Mesenchymal stem cell (in vitro differentiated cells and primary cell): ENCODE measurements at places on chromosomes 4 and X.

GRCh38 chr4:73698217-73698616 is 42.2 kb upstream of the CXCL8 start:
- no peak for DNase-seq

GRCh38 chrX:40579900-40580536 is 752 bp upstream of the ATP6AP2 start:
- DNase-seq = no peak

- DNase-seq = peak; percentile 1
Measured at GRCh38 chr4:58940167-58940566, 1830.0 kb upstream of the IGFBP7 start.

GRCh38 chrX:14923761-14924160 is 50.5 kb downstream of the MOSPD2 start:
- no peak for DNase-seq

GRCh38 chrX:39996536-39996935 is 101.2 kb downstream of the BCOR start:
- no peak for DNase-seq

DNA sequence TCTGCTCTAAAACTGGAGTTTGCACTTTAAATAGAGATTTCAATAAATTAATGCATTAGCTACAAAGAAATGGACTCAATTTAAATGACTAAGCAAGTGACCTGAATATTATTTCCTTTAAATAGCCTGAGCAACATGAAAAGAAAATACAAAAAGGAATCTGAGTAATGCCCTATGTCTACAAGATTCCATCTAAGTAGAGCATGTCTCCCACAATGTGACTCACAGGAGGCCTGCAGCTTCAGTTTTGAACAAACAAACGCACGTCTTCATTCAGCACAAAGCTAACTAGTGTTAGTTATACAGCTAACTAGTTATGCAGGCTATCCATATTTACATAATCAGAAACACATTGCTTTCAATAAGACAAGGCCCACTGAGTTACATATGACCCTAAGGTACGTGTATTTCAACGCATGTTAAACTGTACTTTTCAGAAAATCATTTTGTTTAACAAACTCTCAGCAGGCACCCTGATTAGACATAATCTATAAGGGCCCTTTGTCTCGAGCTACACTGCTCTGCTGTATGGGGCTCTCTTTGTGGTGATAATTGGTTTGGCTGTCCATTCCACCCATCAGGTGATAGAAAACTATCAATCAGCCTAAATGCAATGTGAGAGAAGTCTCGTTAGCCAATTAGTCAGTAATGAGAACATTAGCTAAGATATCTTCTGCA is 116.5 kb downstream of the MAML3 start:
- DNase-seq = peak; percentile 80

DNA sequence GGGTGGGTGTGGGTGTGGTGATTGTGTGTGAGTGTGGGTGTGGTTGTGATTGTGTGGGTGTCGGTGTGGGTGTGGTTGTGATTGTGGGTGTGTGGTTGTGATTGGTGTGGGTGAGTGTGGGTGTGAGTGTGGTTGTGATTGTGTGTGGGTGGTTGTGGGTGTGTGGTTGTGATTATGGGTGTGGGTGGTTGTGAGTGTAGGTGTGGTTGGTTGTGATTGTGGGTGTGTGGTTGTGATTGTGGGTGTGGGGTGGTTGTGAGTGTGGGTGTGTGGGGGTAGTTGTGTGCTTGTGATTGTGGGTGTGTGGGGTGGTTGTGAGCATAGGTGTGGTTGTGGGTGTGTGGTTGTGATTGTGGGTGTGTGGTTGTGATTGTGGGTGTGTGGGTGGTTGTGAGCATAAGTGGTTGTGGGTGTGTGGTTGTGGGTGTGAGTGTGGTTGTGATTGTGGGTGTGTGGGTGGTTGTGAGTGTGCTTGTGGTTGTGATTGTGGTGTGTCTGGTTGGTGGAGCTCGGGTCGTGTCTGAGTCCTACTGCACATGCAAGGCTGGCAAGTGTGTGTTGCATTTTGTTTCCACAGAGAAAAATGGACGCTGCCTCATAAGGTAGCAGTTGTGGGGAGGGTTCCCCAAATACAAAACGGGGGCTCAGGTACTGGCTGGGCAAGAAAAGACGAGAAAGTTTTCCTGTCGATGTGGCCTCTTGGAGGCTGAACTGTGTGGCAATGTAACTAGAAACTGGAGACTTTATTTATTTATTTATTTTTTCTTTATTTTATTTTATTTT is 116.7 kb downstream of the UBE2K start:
- DNase-seq = peak; percentile 51

DNA sequence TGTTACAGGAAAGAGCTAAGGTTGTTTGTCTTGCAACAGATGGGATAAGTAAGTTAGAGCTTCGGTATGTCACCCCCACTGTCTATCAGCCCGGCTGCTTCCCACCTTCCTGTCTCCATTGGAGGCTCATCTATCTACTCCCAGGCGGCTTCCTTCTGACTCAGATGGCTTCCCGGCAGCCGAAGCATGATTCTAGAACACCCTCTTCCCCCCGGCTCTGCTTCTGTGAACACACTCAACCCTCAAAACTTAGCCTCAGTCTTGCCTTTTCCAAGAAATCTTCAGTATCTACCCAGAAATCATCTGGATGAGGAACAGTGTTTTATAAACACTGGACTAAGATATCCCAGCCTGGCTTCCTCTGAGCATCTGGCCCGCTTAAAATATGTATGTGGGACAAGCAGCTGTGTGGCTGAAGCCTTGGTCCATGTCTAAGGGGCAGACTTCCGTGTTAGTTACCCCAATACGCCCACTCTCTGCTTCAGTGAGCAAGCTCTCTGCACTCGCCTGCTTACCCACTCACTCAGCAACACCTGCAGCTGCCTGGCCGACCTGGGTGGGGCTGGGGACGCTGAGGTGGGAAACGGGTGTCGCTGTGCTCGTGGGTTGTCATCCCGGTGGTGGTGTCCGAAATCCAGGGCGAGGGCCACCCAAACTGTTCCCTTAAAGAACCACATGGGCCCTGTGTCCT is 12.0 kb upstream of the SLC2A9 start:
- peak; percentile 16 for DNase-seq

GRCh38 chr4:122480655-122481487 is 24.3 kb upstream of the IL2 start:
- DNase-seq = no peak

DNA sequence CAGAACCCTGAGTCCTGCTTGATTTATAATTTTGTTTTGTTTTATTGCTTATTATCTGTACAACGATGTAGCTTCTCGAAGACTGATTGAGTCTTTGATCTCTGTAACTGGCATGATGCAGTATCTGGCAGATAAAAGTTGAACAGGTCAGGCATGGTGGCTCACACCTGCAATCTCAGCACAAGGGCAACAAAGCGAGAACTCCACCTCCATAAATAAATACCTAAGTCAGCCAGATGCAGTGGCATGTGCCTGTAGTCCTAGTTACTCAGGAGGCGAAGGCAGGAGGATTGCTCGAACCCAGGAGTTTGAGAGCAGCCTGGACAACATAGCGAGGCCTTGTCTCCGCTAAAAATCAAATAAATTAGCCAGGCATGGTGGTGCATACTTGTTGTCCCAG is 15.7 kb upstream of the WDR19 start:
- no peak for DNase-seq

DNA sequence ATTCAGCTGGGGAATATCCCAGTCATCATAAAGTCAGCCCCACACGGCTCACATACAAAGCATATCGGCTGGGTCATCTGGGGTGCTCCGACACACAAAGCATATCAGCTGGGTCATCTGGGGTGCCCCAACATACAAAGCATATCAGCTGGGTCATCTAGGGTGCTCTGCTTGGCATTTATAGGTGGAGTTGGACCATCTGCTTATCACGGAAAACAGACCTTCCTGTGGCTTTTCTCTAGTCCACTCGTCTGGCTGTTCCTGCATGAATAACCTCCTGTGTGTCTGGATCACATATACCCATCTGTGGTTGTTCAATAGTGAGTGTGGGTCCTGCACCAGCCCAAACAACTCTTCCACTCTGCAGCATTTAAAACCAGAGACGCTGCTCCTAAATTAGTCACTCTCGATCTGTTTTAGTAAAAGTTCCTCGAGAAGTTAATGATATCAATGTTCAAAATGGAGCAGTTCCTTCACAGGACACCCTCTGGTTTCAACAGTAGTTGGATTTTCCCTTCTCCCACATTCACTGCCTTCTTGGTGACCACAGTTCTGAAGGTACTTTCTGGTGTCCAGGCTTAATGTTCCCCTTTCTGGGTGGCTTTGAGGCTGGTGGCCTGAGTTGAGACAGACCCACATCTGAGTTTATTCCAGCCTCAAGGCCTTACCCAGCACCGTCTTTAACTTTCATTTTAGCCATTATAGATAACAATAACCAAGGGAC is 70.0 kb upstream of the FRG1 start:
- DNase-seq = no peak

DNA sequence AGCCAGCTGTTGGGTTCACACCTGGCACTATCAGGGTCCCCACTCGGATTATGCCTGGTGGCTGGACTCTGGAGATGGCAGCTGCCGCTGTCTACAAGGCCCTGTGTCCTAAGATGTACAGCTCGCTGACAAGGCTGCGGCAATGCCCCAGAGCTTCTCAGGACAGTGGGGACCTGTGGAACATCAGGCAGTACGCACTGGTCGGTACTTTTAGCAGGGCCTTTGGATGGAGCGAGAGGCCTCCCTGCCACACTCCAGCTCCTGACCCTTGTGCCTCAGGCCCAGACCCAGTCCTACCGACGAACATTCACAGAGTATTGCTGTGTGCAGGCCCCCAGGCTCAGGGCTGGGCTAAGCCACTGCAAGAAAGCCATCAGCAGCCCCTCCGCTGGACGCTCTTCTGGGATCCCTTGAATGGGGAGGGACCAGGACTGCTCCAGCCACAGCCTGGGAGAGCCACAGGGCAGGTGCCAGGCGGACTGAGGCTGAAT is 45.7 kb upstream of the HMX1 start:
- no peak for DNase-seq

GRCh38 chrX:131040781-131041180 is 17.4 kb upstream of the ARHGAP36 start:
- no peak for DNase-seq

- DNase-seq = no peak
Measured at GRCh38 chrX:4249401-4249800, 536.0 kb upstream of the PRKX start.

- no peak for DNase-seq
Measured at GRCh38 chr4:106364282-106364681, 4.3 kb downstream of the GIMD1 start.

DNA sequence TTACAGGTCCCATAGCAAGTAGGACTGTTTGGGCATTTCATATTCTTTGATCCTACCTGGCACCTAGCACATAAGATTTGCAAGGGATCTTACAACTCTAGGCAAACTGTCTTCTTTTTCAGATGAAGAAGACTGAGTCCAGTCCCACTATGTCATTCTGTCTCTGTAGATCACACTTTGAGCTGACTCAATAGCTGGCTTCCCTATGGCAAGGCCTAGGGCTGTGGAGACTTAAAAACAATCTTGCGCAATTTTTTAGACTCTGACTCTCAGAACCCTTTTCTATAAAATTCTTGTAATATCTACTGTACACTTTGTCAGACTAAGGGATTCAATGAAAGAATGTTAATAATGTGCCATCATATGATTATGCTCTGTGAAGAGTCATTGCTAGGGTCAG is 26.7 kb downstream of the OTC start:
- DNase-seq = no peak

GRCh38 chr4:188552741-188553275 is 413.6 kb downstream of the TRIML1 start:
- DNase-seq = no peak

GRCh38 chr4:74631338-74631737 is 163.0 kb downstream of the BTC start:
- peak; percentile 52 for DNase-seq

DNA sequence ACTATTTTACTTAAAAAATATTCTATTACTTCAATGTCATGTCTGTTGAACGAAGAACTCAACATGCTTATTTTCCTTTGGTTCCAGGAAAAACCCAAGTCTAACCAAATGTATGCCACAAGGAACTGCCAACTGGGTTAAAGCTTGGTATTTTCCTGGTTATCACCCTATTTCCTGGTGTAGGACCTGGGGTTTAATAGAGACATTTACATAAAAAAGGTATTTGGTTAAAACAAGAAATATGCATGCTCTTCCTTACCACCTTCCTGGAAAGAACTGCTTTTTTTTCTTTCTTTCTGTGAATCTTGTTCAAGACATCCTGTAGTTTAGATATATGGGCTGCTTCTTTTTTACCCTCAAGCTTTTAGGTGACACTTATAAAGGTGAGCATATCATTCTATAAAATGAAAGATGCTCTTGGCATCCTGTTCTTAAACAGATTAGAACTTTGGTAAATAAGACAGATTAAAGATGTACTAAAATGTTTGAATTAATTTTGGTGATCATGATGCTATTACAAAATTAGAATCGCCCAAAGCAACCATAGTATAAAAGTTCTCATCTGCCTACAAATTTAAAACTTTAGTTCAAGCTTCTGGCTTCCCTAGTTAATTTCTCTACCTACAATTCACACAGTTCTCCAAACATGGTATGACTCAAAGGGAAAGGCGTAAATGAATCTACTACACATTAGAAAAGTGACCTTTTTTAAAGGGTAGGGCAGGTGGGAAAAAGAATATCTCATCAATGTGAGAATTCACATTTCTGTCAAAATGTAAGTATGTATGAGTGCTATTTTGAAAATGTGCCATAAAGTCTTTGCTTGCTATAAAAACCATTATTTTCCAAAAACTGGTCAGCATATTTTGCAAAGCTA is 103.5 kb downstream of the CNOT6L start:
- DNase-seq = no peak

DNA sequence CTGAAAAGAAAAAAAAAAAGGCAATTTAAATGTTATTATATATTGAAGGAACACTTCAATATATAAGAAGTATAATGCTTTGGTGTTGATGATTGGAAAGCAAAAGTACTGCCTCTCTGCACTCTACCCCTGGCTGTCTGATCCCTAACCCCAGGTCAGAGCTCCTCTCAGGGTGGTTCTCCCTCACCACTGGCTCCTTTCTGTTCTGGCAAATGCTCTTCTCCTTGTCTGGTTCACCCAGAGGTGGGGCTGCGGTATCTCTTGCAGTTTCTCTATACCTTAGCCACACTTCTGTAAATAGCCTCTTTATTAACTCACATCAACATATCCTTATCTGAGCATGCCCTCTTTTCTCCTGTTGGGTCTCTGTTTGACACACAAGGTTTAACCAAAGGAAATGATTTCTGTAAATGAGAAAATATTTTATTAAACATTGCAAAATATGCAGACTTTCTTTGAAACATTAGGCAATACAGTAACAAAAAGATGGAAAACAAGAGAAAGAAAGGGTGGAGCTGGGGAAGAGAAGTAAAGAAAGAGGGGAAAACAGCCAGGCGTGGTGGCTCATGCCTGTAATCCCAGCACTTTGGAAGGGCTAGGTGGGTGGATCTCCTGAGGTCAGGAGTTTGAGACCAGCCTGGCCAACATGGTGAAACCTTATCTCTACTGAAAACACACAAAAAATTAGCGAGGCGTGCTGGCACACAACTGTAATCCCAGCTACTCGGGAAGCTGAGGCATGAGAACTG is 45.7 kb downstream of the ING2 start:
- no peak for DNase-seq

- DNase-seq = no peak
Measured at GRCh38 chr4:143140696-143141095, 44.0 kb upstream of the USP38 start.
